ENCODE measurements at places on chromosomes 13 and 19.

DNA sequence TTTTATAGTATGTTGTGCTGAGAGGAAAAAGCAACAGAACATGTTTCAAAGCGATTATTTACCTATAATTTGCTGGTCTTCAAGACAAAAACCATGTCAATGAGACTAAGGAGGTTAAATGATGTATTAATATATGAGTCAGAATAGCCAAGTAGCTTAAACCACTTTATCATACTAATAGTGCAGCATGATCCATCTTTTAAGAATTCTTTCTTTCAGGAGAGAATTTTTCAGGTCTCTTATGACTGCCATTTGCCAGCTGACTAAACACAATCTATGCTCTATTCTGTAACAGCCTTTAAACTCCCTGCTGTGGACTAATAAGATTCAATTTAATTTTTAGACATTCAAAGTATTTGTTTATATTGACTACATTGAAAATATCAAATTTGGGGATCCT, 93.7 kb downstream of the TRPC4 start:
- ATAC-seq = no peak

- ATAC-seq = no peak
These were observed 115.9 kb downstream of the DACH1 start for GRCh38 chr13:71751073-71751472.

DNA sequence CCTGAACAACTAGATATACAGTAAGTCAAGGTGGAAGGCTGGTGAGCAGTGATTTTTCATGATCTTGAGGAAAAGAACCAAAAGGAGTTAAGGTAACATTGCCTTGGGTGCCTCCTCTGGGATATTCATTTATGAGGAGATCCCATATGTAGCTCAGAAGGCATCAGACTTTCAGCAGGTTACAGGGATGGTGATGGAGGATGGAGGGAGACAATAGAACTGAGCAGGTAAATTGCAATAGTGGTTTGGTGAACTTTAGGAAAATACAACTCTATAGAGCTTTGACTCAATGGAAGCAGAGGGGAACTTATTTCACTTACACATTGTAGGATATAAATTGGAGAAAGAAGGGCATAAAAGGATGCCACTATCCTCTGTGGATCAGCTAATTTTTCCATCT, 243.4 kb upstream of the SPRY2 start:
- ATAC-seq = no peak

DNA sequence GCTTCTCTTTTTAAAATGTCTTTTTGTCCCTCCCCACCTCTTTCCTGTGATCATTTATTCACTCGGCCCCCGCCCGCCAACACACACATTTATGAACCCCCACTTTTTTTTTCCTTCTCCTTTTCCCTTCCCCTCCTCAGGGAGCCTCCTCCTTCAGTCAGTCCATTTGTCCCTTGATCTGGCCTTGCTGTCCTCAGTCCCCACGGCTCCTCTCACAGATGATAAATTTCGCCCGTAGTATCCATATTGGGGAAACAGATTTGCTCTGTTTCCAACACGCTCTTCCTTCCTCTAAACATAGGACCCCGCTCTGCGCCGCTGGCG, 2.0 kb downstream of the GSX1 start:
- no peak for ATAC-seq

GRCh38 chr19:48708471-48708870, 11.1 kb downstream of the MAMSTR start:
- ATAC-seq = no peak

- no peak for ATAC-seq
These were observed 20.7 kb downstream of the MAP4K1 start for GRCh38 chr19:38597075-38597474.

- no peak for ATAC-seq
These were observed 3.3 kb upstream of the UQCR11 start for GRCh38 chr19:1608359-1609102.

DNA sequence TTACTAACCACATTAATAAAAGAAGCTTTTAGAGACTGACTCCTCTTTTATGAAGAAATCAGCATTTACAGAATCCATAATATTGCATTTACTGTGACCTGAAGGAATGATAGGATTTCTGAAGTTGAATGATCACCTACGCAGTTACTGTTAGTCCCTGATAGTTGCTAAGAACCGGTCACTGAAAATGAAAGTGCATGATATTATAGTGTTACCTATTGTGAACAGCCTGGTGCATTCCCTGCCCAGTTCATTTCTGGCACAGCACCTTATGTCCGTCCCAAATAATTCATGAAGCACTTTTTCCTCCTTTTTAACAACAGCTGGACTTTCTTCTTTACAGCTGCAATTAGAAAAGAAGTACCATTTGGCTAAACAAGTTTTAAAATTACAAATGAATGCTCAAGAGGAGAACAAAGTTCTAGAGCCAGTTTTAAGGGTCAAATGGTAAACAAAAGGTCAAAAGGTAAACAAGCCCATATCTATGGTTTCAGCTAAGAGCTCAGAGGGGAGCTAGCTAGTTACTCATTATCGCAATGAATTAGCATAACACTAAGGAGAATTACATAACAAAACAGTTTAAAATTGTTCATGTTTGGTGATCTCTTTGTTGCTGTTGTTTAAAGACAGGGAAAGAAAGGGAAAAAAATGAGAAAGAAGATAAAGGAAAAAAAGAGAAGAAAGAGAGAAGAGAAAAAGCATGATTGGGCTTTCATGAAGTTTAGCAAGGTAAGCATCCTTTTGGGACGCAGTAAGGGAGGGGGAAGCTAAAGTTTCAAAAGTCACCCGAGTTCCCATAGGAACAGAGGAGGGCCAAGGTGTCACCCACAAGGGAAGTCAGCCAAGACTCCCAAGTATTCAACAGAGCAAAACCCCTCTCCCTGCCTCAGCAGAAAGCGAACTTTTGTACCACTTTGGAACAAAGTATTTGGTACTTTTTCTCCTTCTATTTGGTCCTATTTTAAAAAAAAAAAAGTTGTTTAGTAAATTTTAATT, 50.2 kb downstream of the FLT3 start:
- ATAC-seq = peak; percentile 58

GRCh38 chr19:43673637-43674036, 3.7 kb upstream of the PLAUR start:
- no peak for ATAC-seq

GRCh38 chr19:44512326-44513298, 12.3 kb upstream of the ZNF180 start:
- ATAC-seq = no peak

GRCh38 chr13:41199079-41199478, 4.7 kb upstream of the KBTBD7 start:
- ATAC-seq = peak; percentile 61

- peak; percentile 17 for ATAC-seq
These were observed 552 bp upstream of the ZNF816 start for GRCh38 chr19:52963247-52963618.

GRCh38 chr13:68152414-68152813, 922.3 kb upstream of the PCDH9 start:
- no peak for ATAC-seq

- ATAC-seq = no peak
These were observed 9.8 kb downstream of the ZNF526 start for GRCh38 chr19:42229855-42230351.

GRCh38 chr13:34417896-34418295, 524.2 kb upstream of the NBEA start:
- no peak for ATAC-seq

GRCh38 chr13:105087945-105088344, 1447.5 kb downstream of the EFNB2 start:
- ATAC-seq = peak; percentile 25

DNA sequence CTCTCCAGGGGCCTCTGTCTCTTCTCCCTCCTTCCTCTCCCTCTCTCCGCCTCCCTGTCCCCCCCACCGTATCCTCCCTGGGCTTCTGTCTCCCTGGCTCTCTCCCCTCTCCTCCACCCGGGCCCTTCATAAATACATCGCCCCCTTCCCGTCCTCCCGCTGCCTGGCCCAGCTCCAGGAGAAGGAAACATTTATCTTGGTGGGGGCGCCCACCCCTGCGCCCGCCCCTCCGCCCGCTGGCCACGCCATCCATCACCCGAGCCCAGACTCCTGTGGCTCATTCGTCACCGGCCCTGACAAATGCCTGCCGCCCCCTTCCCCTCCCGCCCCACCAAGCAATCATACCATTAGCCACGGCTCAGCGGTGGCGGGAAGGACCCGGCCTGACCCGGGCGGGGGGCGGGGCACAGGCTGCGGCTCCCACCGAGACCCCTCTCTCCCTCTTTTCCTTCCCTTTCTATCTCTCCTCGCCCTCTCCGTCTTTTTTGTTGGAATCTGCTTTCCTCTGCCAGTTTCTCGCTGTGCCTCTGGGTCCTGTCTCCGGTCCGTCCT, 2.6 kb upstream of the MEIS3 start:
- no peak for ATAC-seq

DNA sequence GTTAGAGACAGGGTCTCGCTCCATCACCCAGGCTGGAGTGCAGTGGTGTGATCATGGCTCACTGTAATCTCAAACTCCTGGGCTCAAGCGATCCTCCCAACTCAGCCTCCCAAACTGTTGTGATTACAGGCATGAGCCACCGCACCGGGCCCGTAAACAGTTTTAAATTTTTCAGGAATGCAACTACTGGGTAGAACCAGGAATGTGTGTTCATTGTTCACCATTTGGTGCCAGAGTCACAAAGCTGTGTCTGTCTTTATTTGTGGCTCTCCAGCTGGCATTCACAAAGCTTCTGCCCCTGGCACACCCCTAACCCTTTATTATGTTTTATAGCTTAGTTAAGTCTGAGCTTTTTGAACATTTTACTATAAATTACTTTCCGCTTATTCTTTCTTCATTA, 19.8 kb upstream of the ACP7 start:
- no peak for ATAC-seq

- no peak for ATAC-seq
These were observed 130.8 kb downstream of the KDM4B start for GRCh38 chr19:5099701-5100221.

DNA sequence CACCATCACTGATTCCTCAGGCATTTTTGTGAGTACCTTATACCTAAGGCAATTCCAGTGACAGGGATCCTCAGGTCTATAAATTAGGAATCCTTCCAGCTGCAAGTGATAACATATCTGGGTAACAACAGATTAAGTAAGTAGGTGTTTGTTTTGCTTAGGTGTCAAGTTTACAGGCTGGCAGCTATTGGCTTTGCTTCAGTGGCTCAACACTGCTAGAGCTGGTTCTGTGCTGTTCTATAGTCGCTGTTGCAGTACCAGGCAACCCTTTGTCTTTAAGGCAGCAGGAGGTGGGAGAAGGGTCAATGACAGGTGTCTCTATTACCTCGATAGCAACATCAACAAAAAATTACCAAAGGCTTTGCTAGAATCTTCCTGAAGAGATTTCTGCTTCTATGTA, 27.0 kb downstream of the SLC10A2 start:
- ATAC-seq = no peak

GRCh38 chr13:30266756-30267155, 40.6 kb downstream of the KATNAL1 start:
- no peak for ATAC-seq

DNA sequence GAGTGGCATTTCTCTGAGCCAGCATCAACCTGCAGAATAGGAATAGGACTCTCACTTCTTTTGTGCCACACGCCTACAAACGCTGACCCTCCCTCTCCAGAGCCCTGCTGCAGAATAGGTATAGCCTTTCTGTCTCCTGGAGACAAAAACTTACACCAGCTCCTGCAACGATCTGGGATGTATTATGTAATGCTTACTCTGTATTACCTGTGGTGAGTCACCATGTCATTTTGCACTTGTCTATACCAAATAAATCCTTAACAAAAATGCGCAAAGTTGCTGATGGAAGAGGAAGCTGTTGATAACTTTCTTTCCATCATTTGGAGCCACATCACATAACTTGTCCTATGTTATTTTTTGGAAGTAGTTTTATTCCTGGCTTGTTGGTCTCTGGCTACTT, 155.8 kb upstream of the FNDC3A start:
- no peak for ATAC-seq

GRCh38 chr19:1441677-1442438, 3.7 kb downstream of the RPS15 start:
- no peak for ATAC-seq

- no peak for ATAC-seq
These were observed 340.0 kb downstream of the SPRY2 start for GRCh38 chr13:80000684-80001509.

DNA sequence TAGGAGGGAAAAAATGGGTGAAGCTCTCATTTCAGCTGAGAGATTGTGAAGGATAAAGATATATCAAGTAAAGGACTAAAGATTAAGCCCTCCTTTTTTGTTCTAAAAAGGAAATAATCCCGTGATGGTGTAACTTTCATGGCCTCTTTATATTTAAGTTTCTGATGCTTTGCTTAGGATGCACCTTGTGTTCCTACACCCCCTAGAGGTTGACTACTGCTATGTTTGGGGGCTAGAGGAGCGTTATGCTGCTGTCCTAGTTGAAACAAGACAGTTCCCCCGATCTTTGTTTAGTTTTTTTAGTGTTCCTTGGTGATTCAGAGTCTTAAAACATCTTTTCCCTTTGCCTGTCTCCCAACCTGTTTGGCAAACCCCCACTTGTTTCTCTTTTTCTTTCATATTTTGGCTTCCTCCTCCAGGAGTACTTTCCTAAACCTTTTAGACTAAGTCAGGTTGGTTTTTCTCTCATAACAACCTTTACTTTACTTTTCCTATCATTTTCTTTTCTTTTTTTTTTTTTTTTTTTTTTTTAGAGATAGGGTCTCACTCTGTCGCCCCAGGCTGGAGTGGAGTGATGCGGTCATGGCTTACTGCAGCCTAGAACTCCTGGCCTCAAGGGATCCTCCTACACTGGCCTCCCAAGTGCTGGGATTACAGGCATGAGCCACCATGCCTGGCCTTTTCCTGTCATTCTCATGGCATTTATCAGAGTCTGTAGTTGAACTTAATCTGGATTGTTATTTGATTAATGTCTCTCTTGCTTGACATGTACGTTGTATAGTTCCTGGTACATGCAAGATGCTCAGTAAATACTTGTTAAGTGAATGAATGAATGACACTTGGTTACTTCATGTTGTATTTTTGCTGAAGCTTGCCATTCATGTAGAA, 2.8 kb downstream of the UBA2 start:
- ATAC-seq = peak; percentile 51

- no peak for ATAC-seq
These were observed 14.2 kb downstream of the OR7A17 start for GRCh38 chr19:14871619-14872230.

GRCh38 chr19:28307487-28307886, 905.5 kb downstream of the UQCRFS1 start:
- no peak for ATAC-seq

DNA sequence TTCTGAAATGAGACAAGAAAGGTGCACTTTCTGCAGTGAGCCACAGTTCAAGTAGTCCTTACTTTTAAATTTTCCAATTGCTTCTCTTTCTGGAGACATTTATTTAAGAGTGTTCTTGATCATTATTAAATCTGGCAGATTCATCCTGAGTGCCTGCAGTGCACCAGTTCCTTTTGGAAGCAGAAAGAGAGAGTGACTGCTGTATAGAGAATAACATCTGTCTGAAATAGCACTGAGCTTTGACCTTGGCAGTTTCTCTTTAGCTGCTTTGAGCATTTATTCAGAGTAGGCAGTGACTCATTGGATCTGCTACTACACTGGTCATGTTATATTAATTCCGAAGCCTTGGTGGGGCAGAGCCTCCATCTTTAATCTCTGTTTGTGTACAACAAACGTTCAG, 1373.7 kb downstream of the PCDH9 start:
- no peak for ATAC-seq

DNA sequence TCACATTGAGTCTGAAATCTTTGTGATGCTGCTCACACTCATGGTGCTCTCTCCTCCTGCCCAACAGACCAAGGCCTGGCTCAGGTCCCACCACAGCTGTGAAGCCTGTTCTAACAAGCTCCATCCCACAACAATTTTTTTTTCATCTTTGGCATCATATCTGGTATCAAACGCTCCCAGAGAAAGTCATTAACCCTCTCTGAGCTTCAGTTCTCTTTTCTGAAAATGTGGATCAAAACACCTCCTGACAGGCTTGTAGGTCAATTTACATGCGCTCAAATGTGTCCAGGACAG, 224.4 kb downstream of the LACC1 start:
- ATAC-seq = no peak

GRCh38 chr19:46173886-46174480, 25.9 kb downstream of the IGFL2 start:
- ATAC-seq = no peak
